Erythroblast (primary cell): ENCODE measurements at places on chromosomes 5 and 9.

DNA sequence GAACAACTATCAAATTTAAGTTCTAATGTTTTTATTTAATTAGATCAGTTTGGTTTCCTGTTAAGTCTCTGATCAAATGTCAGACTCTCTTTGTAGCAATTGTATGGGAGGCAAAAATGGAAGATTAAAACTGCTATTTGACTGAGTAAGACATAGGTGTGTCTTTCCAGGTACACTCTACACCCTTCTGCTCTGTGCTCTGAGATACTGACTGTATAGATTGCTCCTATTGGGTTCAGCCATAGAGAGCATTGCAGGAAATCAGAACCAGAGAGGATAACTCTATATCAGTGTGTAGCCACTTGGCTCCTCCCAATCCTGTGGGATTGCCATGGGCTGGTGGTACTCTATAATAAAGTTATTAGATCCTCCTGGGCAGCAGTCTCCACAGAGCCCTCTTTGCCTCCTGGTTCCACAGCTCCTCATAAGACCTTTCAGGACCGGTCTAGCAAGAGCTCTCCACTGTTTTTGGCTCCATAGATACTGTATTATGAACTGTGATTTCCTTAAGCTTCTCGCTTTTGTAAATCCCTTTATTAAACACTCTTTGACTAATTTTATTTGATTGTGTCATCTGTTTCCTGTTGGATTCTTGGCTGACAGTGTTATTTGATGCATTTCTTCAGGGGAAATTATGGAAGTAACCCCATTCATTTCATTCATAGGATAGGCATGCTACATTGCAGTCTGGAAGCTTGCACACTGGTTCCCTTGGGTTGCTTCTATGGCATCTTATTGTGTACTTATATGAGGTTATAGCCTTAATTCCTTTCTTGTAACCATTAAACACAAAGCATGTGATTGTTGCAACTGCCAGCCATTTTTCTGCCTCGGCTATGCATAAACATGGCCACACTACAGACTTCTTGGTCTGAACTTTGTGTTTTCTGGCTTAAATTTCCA is 115.6 kb downstream of the VCAN start:
- DNase-seq = no peak

GRCh38 chr5:68682400-68683160 is 411.2 kb upstream of the SLC30A5 start:
- DNase-seq = no peak

GRCh38 chr5:178859625-178860521 is at the start of gene ZNF354B:
TSS of gene ZNF354B (plus strand) at chr5:178859953. CDS start at chr5:178861048, 1,095 bp downstream.
- peak; percentile 83 for DNase-seq

- DNase-seq = no peak
These were observed 13.6 kb upstream of the CAST start for GRCh38 chr5:96648593-96648992.

DNA sequence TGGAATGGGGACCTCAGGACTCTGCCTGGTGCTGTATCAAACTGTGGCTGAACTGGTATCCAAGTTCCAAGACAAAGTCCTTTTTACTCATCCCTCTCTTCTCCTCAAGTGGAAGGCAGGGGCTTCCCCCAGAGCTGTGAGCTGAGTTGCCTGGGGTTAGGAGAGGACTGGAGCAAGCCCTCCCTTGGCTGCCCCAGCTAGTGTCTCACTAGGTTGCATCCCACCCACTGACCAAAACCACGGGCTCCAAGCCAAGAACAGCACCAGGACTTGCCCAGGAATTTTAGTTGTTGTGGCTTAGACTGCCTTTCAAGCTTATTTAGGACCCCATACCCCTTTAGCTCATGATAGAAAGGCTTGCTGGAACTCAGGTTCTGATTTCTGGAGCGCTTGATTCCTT is 158.7 kb upstream of the TNC start:
- DNase-seq = no peak

DNA sequence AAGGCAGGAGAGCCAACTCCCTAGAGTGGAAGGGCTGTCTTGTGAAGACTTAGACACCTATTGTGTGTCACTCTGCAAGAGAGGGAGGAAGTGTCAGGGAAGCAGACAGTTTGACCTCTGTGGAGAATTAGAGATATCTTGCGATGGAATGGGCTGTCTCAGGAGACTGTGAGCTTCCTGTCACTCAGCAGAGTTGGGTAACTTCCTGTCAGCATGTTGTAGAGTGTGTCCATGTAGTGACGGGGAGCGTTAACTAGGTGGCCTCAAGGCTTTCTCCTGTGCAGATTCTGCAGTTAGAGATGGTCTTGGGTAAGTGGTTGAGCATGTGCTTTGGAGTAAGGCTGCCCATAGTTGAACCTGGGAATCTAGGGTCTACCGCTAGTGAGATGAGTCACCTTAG is 136.5 kb downstream of the KIF4B start:
- DNase-seq = no peak

DNA sequence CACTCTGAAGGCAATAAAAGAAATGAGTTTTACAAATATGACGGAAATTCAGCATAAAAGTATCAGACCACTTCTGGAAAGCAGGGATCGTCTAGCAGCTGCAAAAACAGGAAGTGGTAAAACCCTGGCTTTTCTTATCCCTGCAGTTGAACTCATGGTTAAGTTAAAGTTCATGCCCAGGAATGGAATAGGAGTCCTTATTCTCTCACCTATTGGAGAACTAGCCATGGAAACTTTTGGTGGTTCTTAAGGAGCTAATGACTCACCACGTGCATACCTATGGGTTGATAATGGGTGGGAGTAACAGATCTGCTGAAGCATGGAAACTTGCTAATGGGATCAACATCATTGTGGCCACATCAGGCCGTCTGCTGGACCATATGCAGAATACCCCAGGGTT is 93.5 kb upstream of the RGMB start:
- no peak for DNase-seq

DNA sequence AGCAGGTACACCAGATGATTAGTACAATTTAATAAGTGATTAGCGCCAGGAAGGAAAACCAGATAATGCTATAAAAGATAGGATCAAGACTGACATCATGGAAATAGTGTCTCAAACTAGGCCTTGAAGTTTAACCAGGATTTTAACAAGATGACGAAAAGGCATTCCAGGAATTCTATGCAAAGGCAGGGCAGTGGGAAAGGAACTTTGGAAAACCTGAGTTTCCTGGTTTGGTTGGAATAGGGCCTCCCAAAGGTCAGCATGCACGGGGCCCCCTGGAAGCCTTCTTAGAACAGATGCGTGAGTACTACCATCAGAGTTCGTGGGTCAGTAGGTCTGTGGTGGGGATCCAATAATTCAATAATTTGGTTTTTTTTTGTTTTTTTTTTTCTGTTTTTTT is 935.2 kb upstream of the DMAC1 start:
- DNase-seq = no peak

DNA sequence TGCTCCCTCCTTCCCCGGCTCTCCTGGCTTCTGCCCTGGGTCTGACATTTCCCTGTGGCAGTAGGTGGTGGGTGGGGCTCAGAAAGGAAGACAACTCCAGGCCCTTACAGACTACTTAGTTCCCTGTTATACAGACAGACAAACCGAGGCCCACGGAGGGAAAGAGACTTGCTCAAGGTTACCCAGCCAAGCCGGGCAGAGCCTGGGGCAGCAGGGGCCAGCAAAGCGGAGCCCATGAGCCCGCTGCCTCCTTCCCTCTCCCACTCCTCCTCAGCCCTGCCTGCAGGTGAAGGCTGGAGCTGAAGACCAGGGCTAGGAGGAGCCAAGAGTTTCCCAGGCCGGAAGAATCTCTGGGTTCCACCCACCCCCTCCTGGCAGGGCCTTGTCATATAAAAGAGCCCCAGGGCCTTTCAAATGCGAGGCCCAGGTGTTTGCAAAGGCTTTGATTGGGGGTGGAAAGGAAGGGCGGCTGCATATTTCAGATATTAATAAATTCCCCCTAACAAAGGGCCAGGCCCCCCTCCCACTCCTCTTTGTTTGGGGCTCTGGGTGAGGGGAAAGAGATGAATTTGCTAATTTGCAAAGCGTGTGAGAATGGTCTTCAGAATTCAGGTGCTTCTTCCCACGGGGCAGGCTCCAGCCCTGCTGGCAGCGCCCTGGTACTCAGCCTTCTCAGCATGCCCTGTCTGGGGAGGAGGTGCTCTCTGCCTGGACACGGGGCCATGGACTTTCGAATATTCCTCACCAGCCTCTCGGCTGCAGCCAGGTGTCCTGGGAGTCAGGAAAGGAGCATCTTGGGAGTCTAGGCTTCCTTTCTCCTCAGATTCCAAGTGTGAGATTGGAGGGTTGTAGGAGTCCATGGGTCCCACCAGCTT is 21.5 kb downstream of the SLC6A7 start:
- DNase-seq = no peak

GRCh38 chr5:66415208-66415607 is 181.0 kb upstream of the MAST4 start:
- DNase-seq = no peak

- no peak for DNase-seq
These were observed 215.1 kb upstream of the ZNF608 start for GRCh38 chr5:124961521-124961920.

DNA sequence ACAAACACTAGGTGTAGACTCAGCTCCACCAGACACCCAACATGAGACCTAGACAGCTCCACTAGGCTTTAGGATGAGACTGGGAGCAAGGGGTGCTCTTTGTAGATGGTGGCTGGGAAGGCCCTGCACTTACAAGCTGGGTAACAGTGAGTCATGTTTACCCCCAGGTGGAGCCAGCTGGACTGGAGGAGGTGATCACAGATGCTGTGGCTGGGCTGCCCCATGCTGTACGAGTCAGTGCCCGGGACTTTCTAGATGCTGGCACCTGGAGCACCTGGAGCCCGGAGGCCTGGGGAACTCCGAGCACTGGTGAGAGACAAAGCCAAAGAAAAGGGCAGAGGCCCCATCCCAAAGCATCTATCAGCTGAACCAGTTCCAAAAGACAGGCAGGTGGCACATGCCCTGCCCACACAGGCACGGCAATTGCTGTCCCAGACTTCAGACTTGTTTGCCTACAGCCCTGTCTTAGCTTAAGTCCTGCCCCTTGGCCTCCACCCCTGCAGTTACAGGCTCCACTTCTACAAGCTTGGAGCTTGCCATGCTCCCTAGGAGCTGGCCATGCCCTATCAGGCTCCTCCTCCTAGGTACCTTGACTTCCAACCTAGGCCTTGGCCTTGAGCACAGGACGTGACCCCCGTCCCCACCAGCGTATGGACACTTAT is 2.7 kb downstream of the CCL27 start:
- peak; percentile 9 for DNase-seq

- DNase-seq = no peak
These were observed 342.3 kb downstream of the ZSWIM6 start for GRCh38 chr5:61674378-61674777.

DNA sequence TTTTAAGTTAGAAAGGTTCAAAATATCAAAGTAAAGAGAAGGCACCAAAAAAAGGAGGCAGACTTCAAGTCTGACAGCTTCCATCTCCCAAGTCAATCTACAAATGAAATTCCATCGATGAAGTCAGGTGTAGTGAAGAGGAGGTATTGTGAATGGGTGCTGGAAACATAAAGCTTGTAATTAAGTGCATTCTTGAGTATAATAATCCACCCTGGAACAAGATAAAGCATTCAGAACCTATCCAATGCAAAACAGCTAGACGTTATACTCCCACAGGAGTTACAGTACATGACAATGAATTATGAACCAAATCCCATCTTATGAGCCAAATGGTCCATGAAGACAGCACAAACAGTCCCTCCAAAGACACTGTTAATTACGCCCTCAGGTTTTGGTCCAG is 22.3 kb downstream of the BNC2 start:
- no peak for DNase-seq

- DNase-seq = no peak
These were observed 31.4 kb upstream of the PSD2 start for GRCh38 chr5:139763930-139764791.

- no peak for DNase-seq
These were observed 20.7 kb upstream of the FAM13B start for GRCh38 chr5:138053554-138053953.

DNA sequence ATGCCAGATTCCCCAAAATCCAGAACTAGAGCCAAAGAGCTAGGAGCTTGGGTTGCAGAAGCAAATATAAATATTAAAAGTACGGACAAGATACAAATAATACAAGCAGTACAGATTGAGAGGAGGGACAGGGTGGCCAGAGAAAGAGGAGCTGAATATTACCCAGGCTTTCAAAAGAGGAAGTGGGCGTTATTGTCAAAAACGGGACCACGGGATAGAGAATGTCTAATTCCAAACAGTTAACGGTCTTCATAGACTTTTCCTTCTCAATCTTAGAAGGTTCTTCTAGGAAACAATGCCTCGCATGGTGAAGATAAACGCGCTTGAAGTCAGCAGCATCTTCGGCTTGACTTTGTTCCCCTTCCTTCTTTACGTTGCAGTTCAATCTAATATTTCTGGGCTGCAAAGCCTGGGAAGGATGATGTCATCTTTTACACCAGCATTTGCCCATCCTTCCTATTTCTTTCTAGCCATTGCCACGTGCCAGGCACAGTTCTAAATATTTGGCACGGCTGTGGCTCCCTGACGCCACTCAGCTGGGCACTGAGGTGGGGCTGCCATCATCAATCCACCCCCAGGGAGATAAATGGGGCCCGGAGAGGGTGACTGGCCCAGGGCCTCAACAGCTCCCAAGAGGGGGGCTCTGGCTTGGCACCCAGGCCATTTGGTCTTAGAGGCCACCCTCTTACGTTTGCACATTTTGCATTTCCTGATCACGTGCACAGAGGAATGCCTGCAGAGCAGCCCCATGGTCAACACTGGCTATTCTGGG is 16.3 kb upstream of the OLFM1 start:
- no peak for DNase-seq

DNA sequence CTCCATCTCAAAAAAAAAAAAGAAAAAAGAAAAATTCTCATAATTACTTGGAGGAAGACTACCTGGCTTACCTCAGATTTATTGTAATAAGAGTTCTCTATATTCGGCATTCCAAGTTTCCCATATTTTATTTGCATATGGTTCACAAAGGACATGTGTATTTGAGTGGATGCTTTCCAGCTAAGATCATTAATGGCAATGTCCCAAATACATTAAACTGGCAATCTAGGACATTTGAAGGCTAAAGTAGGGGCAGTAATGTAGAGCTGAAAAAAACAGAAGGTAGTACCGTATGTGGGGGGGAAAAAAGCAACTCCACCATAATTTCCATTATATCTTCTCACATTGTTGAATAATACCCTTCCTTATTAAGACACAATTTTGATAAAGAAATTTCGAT is 4.9 kb downstream of the TUT7 start:
- no peak for DNase-seq

DNA sequence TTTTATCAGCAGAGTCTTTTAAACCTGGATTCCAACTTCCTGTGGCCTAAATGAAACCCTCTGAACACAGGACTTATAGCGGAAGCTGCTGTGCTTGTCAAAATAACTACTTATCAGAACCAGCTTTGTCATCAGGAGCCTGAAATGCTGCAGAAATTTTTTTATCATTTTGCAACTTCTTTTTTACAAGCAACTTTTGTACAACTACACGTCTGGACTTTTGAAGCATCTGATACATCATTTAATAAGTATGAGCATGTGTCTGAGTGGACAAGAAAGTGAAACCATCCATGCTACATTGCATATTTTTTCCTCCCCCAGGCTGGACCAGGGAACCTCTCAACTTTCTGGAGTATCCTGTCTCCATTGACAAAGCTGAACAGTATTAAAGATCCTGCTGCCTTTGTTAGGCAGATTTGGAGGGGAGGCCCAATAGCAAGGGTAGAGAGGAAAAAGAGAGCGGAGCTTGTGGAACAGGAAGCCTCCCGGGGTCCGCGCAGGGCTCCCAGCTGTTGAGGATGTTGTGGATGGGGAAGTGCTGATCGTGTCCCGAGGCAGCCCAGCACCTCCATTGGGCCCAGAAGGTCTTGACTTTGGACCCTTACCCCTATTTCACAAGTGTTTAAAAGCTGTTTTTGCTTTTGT is 196.6 kb downstream of the MSX2 start:
- no peak for DNase-seq
